Stimulated activated CD4-positive, alpha-beta T cell treated with anti-CD3 and anti-CD28 coated beads, Interleukin-2, amount 100 ng/mL, for 48 hours (primary cell): ENCODE measurements at places on chromosomes 13 and 19.
A peak's percentile ranks its signal among the peaks of the same experiment; 100 is the strongest.

DNA sequence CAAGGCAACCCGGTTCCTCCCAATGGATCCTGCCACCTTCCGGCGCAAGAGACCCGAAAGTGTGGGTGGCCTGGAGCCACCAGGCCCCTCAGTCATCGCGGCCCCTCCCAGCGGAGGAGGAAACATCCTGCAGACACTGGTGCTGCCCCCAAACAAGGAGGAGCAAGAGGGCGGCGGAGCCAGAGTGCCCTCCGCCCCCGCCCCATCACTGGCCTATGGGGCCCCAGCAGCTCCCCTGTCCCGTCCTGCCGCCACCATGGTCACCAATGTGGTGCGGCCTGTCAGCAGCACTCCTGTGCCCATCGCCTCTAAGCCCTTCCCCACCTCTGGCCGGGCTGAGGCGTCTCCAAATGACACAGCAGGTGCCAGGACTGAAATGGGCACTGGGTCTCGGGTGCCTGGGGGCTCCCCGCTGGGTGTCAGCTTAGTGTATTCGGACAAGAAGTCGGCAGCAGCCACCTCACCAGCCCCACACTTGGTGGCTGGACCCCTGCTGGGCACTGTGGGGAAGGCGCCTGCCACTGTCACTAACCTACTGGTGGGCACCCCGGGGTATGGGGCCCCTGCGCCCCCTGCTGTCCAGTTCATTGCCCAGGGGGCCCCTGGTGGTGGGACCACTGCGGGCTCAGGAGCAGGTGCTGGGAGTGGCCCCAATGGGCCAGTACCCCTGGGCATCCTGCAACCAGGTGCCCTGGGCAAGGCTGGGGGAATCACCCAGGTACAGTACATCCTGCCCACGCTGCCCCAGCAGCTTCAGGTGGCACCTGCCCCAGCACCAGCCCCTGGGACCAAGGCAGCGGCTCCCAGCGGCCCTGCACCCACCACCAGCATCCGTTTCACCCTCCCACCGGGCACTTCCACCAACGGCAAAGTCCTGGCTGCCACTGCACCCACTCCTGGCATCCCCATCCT is 11.2 kb upstream of the PRR19 start:
- DNase-seq, result peak; percentile 39

- no peak for DNase-seq
Observed at GRCh38 chr19:3653865-3654513, 27.4 kb upstream of the CACTIN start.

DNA sequence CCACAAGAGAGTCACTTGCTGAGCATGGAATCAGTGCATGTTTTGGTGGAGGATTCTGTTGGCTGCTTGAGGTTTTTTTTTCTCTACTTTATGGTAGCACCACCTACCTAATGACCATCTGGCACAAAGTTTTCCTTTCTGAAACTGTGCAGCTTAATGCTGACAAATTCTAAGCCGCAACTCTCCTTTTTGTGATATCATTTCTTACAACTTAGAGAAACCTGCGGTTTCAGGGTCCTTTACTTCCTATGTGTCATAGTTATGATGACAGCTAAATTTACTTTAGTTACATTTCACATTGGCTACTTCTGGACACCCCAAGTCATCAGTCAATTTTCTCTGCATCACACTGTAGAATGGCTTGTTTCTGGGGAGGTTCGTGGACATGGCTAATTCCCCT is 115.4 kb upstream of the TMTC4 start:
- DNase-seq, result no peak

GRCh38 chr13:39407786-39408185 is 195.2 kb downstream of the LHFPL6 start:
- DNase-seq, result no peak

DNA sequence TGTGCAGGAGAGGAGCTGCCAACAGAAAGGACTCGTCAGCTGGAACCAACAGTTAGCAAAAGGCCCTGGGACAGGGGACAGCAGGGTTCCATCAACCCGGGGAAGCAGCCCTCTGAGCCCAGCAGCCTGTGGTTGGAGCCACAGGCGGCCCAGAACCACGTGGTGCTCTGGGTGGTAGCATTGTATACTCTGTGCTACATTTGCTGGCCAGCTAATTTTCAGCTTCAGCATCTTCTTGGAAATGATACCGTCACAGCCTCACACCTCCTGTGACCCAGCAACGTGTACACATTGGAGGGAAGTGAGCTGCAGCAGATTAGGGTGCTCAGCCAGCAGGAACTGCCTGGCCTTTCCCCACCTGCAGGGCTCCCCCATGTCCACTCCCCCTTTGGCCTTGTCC is 13.1 kb upstream of the MTIF3 start:
- no peak for DNase-seq

DNA sequence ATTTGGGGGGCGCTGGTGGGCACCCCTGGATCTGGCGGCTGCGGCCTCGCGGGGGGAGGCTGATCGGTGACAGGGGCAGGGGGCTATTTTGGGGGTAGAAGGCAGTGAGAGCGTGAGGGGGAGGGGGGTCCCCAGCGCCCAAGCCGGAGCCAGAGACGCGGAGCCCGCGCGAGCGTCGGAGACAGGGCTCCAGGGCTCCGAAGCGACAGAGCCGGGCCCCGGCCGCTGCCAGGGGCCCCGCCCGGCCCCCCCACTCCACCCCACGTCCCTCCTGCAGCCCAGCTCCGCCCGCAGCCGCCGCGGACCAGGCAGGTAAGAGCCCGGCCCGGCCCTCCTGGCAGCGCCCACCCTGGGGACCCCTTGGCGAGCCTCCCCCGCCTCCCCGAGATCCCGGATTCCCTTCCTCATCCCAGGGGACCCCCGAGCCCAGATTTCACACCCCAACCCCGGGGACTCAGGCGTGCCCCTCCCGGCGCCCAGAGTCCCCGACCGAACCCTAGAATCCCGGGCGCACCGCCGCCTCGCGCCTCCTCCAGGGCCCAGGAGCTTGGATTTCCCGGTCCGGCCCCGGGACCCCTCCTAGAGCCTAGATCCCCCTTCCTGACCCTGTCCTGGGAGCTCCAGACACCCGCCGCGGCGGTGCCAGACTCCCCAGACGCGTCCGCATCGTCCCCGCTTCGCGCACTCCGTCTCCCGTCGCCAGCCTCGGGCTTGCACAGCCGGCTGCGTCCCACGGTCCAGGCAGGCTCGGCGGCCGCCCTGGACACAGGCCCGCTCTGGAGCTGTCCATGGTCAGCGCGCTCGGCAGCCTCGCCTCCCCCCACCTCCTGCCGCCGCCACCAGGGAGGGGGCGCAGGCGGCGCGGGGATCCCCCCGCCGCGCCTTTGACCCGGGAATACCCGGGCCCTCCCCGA is at the start of gene PPFIA3:
PPFIA3 (plus strand) TSS at position 134 of the 914 bp plus-strand sequence. CDS start 8,330 bp downstream, outside the sequence.
- no peak for DNase-seq
